NCI-H2227 treated with DMSO at 0.1 percent for 48 hours (cell line): ENCODE measurements at places on chromosomes 5 and 9.

- no peak for DNase-seq
Observed at GRCh38 chr5:30574761-30575160, 618.7 kb upstream of the CDH6 start.

DNA sequence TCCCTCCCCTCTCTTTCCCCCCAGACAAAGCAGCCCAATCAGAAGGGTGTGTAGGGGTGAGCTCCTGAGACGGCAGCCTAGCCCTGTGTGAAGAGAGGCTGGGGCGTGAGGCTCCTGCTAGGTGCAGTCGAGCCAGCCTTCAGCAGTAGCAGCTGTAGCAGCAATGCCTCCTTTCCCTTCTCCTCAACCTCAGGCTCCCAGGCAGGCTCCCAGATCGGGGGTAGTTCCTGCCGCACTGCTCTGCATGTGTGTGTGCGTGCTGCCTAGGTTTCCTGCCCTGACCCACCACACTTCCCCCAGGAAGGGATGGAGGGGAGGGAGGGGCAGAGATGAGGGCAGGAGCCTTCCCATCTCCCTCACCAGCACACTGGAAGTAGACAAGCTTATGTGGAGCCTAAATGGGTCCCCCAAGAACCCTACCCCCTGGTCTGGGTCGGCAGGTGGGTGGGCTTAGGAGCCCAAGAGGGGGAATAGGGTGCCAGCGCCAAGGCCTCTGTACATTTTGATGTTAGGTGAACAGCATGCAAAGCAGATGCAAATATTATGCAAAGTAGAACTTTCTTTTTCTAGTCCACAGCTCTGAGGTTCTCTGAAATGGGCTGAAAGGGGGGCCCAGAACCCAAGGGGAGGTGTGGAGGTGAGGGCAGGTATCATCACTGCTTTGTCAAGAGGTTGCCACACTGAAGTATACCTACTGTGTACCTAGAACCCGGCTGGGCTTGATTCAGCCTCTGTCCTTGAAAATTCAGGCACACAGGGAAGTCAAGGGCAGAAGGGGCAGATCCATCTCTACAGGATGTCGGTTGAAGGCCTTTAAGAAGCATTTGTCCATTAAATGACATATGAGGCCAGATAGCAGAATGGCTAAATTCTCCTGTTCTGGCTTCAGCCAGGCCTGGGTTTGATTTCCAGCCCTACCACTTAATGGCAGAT, 57.8 kb downstream of the CXXC5 start:
- DNase-seq = no peak

DNA sequence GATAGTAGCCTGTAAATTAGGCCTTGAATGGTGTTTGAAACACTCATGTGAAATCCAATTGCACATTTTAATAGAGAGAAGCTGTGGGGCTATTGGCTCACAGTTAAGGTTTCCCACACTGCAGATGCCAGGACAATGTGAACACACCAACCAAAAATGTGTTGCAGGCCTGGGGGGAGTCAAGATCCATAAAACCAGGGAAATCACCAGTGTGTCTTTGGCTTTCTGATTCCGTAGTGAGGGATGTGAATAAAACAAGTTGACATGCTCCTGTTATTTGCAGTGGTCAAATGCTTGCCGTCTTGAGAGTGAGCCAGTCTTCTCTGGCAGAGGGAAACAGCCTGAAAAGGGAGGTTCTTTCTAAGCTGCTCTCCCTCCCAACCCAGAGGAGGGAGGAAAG, 79.0 kb downstream of the ZNF462 start:
- no peak for DNase-seq

GRCh38 chr5:107331882-107332281, 338.9 kb downstream of the EFNA5 start:
- DNase-seq = no peak

DNA sequence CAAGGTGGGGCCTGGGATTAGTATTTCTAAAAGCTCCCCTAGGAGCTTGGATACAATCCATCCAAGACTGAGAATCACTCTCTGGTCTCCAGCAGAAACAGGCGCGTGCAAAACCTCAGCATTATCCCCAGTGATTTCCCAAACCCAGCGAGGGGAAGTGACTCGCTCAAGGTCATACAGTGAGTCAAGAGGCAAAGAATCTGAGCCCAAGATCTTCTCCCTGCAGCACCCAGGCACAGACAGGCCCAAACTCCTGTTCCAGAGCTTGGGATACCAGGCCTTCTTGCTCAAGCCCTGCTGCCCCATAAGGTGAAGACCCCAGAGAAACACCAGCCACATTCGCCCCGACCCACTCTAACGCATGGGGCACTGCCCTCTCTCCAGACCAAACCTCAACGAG, 33.2 kb downstream of the SHB start:
- no peak for DNase-seq

- no peak for DNase-seq
Observed at GRCh38 chr5:135825373-135826220, 8.9 kb upstream of the SLC25A48 start.

GRCh38 chr9:27590651-27591050, 17.4 kb upstream of the C9orf72 start:
- no peak for DNase-seq

DNA sequence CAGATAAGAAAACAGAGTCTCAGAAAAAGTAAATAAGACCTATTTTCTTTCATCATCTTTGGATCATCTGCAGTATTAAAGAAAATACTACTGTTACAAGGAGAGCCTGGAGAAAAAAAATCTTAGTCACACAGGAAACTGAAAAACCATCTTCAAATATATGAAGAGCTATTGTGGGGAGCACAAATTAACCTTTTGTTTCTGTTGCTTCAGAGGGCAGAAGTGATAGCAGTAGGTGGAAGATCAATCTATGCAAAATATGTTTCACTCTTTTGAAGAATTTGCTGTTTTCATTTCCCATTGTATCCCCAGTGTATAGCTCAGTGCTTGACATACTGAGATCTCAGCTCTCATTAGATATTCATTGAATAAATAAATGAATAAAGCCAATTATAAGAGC, 13.1 kb upstream of the CEMIP2 start:
- DNase-seq = no peak

GRCh38 chr9:113129466-113129865, 21.3 kb upstream of the SLC31A2 start:
- no peak for DNase-seq

- no peak for DNase-seq
Observed at GRCh38 chr5:151677776-151678545, 8.8 kb downstream of the SPARC start.

- DNase-seq = no peak
Observed at GRCh38 chr9:96620832-96621269, 1.2 kb upstream of the CDC14B start.

DNA sequence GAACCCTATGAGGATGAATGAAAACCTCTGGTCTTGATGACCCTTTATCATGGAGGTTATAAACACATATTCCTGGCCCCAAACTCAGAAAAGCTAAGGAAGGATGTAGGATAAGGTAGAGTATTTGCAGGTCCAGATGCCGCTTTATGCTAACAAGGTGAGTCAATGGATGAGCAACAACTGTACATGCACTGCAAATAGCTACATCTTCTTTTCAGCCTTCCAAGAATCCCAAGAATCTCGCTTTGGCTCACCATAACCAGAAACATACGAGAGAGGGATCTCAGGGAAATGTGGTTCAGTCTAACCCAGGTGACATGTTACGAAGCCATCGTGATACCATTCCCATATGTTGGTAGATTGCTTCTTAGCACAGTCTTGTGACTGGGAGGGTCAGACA, 152.3 kb upstream of the ANKH start:
- DNase-seq = no peak

- no peak for DNase-seq
Observed at GRCh38 chr5:68467794-68468193, 252.2 kb downstream of the PIK3R1 start.

DNA sequence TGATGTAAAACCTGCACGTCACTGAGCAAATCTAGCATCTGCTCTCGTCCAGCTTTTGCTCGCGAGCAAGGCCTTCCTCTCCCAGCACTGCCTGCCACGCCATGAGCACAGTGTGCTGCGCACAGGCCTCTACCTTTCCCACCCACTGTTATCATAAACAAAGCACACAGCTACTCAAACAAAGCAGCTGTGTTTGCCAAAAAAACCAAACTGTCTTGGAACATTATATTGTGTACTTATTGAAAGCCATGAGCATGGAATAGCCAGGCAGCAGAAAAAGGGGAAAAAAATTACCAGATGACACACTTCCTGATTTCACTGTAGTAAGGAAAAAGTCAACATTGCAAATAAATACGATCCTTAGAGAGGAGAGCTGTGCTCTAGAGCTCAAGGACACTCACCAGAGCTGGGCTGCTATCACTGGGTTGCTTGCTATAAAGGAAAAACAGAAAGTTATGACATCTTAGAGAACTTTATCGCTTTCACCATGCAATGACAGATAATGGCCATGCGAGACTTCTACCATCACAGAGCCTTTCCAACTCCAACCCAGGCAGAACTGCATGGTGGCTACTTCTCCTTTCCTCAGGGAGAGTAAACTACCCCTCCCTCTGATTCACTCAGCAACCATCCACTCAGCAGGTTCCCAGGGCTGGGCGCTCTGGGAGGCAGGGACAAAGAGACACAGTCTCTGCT, 69.6 kb downstream of the EPB41L4B start:
- no peak for DNase-seq

GRCh38 chr5:95852567-95852966, 30.0 kb upstream of the GLRX start:
- DNase-seq = no peak

DNA sequence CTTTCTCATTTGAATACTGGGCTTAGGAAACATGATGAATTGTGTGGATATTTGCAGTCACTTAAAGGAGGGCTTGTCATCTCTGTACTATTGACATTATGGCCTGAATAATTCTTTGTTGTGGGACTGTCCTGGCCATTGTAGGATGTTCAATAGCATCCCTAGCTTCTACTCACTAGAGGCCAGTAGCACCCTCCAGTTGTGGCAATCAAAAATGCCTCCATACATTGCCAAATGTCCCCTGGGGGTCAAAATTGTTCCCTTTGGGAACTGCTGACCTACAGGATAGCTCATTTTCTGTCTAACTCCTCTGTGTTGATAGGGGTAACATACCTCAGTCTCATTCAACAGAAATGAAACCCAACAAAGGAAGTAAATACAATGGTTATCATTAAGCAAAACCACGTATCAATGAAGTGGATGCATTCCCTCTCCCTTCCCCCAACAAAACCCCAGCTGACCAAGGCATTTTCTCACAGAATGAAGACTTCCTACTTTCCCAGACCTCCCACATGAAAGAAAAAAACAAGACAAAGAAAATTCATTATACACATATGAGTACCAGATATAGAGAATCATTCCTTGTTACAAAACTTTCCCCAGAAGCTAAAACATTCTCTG, 18.1 kb downstream of the FYB1 start:
- no peak for DNase-seq

- DNase-seq = no peak
Observed at GRCh38 chr9:98808411-98808815, 943 bp downstream of the GALNT12 start.

GRCh38 chr9:131318231-131319085, 28.9 kb downstream of the PLPP7 start:
- DNase-seq = no peak

- DNase-seq = no peak
Observed at GRCh38 chr5:119342406-119342805, 13.4 kb upstream of the TNFAIP8 start.

DNA sequence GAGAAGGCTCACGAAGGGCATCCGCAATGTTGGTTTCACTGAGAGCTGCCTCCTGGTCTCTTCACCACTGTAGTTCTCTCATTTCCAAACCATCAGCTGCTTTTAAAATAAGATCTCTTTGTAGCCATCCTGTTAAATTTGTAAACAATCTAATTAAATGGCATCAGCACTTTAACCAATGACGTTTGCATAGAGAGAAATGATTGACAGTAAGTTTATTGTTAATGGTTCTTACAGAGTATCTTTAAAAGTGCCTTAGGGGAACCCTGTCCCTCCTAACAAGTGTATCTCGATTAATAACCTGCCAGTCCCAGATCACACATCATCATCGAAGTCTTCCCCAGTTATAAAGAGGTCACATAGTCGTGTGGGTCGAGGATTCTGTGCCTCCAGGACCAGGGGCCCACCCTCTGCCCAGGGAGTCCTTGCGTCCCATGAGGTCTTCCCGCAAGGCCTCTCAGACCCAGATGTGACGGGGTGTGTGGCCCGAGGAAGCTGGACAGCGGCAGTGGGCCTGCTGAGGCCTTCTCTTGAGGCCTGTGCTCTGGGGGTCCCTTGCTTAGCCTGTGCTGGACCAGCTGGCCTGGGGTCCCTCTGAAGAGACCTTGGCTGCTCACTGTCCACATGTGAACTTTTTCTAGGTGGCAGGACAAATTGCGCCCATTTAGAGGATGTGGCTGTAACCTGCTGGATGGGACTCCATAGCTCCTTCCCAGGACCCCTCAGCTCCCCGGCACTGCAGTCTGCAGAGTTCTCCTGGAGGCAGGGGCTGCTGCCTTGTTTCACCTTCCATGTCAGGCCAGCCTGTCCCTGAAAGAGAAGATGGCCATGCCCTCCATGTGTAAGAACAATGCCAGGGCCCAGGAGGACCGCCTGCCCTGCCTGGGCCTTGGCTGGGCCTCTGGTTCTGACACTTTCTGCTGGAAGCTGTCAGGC, 16.6 kb downstream of the SQSTM1 start:
- no peak for DNase-seq

GRCh38 chr9:127815512-127816361, 13.1 kb downstream of the FPGS start:
- DNase-seq = no peak

DNA sequence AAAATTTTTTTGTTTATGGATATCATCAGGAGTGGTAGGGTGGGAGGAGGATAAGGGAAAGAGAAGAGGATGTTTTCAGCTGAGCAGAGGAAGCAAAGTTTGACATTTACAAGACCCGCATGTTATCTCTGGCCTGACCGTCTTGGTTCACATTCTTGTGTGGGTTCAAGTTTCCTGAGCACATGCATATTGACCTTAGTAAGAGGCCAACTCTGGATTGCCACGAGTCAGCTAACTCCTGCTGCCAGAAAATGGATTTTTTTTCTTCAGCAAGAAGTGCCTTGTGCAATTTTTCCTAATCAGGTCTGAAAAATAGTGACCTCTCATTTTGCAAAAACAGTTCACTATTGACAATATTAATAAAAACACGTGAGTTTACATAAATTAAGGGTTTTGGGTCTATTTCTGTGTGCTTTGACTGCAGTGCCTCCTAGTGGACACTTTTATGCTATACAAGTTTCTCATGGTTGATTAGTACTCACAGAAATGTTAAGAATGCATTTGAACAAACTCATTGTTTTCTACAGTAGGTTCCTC, 27.1 kb upstream of the BASP1 start:
- no peak for DNase-seq

- no peak for DNase-seq
Observed at GRCh38 chr5:36252722-36253365, 11.1 kb upstream of the NADK2 start.

DNA sequence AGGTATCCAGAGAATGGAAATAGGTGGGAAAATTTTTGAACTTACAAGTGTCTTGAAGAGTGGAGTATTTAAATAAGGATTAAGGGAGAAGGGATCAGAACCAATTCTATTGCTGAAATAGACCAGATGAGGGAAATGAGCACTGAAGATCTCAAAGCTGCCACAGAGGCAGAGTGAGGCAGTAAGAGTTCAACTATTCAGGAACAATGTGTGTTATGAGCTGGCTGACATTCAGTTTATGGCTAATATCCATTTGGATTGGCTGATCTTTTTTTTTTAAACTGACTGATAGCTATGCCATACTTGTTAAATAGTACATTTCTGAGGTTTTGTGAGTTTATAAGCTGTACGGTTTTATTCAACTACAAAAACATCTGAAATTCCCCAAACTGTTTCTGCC, 95.3 kb upstream of the GNA14 start:
- no peak for DNase-seq
